ENCODE measurements at places on chromosomes 6 and 20.

DNA sequence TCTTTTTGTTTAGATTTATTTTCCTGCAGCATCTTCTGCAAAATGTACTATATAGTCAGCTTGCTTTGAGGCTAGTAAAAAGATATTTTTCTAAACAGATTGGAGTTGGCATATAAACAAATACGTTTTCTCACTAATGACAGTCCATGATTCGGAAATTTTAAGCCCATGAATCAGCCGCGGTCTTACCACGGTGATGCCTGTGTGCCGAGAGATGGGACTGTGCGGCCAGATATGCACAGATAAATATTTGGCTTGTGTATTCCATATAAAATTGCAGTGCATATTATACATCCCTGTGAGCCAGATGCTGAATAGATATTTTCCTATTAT is 3.2 kb downstream of the FOXC1 start:
- DNase-seq = peak; percentile 97

GRCh38 chr6:111583986-111584385 is 21.7 kb downstream of the TRAF3IP2 start:
- DNase-seq = no peak

- peak; percentile 93 for DNase-seq
These were observed 11.3 kb upstream of the TFAP2A start for GRCh38 chr6:10425975-10426780.

DNA sequence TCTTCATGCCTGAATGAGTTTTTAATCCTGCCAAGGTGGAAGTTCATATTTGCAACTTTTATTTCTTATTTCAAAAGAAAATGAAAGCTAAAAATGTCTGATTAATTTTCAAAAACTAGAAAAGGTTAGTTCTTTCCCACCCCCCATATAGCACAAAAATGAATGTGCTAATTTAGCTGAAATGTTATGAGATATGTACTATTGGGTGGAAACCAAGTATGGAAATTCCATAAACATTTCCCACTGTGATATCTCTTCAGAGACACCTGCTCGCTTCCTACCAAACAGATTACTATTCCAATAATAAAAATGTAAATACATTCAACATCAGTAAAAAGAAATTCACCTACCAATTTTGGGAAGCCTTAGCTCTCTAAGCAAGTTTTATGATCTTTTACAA is 678.6 kb upstream of the ID4 start:
- no peak for DNase-seq

DNA sequence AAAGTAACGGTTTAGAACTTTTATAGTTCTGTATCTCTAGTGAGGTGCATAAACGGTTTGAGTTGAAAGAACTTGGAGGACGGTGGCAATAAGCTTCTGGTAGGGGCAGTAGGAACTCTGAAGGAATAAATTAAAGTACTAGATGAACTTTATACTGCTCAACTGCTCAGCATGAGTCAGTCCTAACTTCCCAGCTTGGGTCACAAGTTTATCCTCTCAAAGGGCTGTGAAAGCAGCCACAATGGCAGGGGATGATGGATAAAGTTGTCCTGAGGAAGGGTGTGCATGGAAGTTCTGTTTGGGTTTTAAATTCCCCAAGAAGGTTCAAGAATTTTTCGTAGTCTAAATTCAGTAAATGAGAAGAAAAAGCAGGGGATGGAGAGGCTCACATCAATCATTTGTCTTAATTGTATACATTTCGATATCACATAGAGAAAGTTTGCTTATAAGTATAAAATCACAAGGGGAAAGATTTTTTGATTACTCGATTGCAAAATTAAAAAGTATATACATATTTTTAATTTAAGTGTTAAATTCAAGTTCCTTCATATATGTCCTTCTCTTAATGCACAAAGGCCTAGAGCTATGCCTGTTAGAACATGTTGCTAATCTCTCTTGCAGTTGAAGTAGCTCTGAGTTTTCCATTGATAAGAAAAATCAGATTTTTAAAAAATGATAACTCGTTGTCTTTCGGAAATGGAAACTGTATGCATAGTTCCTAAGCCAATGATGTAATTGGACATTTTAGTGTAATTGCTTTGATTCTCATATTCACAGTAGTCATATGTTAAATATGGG is 55.3 kb upstream of the JAG1 start:
- peak; percentile 68 for DNase-seq

DNA sequence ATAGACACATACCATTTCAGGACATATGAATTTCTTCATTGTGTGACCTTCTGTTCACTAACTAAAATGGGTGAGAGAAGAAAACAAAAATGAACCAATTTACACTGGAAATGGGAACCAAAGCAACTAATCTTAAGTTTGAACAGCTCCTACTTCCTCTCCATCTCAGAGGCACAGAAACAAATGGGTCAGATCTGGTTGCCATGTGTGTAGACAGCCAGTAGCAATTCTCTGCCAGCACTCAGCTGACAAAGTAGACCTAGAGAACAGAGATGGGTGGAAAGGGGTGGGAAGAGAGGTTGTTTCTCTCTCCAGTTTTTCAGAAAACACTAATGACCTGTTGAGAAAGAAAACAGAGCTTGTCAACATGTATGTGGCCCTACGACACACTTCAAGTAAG is 14.3 kb upstream of the POPDC3 start:
- no peak for DNase-seq

DNA sequence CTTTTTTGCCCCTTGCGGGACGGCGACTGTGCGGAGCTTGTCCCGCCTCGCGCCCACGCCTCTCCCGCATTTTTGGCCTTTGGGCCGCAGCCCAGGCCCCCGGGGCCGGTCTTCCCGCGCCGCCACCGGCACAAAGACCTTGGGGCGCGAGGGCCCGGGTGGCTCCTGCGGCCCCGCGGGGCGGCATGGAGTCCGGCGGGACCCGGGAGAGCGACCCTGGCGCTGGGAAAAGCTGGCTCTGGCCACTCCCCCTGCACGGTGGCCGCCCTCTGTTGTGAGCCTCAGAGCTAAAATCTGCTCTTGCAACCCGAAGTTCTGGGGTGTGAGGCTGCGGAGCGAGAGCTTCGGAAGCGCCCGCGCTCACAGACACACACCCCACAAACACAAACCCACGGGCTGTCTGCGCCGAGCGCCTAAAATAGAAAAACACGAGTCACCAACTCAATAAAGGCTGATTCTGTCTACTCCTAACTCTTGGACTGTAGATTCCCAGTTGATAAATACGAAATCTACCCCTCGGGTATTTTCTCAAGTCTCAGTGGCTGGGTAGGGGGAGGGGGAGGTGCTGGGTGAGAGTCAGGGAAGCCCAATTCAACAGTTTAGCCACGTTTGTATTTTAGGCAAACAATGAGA is 496 bp upstream of the BEND3 start:
- DNase-seq = peak; percentile 92

DNA sequence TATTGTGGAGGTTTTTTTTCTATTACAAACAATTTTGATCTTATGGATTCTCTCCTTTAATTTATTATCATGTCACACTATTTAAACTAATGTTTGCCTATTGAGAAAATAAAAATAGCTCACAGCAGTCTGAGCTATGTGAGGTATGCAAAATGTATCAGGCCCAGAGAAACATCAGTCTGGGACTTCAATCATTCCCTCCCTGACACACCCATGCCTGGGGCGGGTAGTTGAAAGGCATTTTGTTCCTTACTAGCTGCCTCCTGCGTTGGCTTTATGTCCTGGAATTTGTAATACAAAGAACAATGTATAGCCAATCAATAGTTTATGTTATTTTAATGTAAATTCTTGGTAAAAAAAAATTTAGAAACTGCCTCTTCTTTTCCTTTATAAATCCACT is 403.3 kb downstream of the EPM2A start:
- no peak for DNase-seq

DNA sequence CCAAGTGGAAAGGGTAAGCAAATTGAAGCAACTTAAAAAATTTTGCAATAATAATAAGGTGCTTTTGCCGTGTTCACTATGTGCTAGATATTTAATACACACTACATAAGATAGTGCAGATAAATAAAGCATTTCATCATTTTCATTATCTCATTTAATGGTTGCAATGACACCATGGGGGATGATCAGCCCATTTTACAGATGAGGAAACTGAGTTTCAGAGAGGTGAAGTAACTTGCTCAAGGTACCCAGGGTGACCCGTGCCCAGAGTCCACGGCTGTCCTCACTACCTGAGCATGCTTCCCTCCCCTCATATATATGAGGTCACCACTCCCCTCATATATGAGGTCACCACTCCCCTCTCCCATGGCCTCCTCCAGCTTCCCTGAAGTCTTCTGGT is 7.5 kb upstream of the KCNK5 start:
- DNase-seq = no peak

Measured in osteoblast (primary cell).